ENCODE measurements at places on chromosomes 4 and X.

DNA sequence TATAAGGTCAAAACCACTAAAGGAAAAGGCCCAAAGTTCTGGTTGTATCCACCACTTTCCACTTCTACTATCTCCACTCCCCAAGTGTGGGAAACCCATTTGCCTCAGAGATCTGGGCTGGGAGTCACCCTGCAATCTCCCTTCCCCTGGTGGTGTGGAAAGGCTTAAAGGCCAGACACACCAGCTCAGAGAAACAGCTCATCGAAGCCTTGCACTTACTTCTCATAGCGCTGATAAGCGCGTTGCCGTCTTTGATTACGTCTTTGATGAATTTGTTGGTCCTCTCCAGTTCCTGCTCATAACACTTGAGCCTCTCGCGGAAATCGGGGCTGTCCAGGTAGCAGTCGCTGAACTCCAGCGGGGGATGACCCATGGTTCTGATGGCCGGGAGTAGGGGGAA, 647 bp downstream of the OPHN1 start:
- no peak for DNase-seq

- DNase-seq: no peak
Measured at GRCh38 chr4:184674011-184674410, 24.5 kb downstream of the PRIMPOL start.

- no peak for DNase-seq
Measured at GRCh38 chrX:132561483-132561882, 72.6 kb upstream of the MBNL3 start.

- no peak for DNase-seq
Measured at GRCh38 chrX:71067712-71068043, 456 bp downstream of the SNX12 start.

GRCh38 chr4:84502955-84503373, 3.9 kb upstream of the NKX6-1 start:
- DNase-seq: no peak

DNA sequence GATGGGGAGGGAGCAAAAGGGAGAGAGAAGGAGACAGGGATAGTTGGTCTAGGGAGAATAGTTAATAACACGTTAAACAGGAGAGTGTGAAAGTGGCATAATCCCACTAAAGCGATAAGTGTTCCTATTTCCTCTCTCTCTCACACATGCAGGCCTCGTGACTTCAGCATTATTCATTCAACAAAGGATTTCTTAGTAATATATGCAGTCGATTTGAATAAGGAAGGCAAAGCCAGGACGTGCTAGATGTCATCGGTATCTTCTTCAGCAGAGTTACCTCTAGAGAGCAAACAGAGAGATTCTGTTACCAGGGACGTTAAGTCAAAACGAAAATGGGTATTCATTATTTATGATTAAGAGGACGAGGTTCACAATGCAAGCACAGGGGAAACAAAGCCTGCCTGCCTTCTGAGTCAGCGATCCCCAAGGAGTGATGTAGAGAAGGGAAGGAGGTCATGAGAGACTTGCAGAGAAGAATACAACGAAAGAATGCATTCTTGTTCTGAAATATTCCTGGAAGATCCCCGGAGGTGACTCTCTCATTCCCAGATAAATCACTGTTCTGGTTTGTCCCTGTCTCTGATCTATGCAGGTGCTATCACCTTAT, 1048.4 kb downstream of the NLGN4X start:
- DNase-seq: no peak

DNA sequence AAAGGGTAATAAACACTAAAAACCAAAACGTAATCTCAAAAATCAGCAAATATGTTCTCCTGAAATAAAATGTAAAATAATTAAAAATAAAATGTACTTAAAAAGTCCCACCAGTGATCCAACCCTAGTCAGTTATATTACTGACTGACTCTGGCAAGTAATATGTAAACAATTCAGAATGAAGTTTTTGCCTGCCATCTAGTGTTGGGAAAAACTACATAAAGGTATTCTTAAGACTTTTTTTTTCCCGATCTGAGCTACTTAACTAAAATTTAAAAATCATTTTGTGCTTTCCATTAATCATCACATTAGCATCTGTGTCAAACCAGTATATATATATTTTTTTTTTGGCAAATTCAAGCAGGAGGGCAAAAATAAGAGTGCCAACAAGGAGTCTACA, 24.0 kb downstream of the RCHY1 start:
- DNase-seq: no peak

DNA sequence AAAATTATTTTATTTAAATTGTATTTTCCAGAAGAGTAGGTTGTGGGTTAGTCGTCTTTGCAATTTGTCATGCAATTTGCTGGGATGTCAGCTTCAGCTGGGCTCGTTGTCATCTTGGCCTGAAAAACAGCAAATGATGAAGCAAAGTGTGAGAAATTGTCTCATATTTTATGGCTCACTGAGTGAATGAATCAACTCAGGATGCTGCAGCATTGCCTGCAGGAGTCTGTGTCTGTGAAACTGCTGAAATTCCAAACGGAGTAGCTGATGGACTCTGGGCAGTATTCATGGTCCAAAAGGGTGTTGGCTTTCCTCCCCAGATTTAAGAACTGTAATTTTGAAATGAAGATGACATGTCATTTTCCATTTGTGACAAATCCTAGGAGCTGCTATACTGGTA, 37.2 kb downstream of the CXCL8 start:
- no peak for DNase-seq

DNA sequence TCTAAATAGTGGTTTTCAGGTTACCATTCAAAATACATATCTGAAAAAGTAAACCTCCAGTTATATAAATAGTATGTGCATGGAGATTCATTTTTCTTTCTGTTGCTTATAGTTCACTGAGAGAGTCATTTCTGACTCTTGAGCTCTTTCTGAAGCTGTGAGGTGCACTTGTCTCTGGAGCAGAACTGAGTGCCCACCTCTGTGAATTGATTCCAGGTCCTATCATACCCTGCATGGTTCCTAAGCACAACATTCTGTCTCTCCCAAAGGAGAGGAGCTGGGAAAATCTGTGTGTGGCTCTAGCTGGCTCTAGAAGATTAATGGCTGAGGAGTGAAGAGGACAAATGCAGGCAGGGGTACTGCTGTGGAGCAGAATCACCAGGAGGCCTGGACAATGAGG, 161.6 kb upstream of the HCCS start:
- DNase-seq: no peak

GRCh38 chr4:153706519-153706918, 22.4 kb downstream of the TLR2 start:
- DNase-seq: no peak

GRCh38 chr4:169120624-169121023, 110.6 kb upstream of the CBR4 start:
- peak; percentile 70 for DNase-seq

DNA sequence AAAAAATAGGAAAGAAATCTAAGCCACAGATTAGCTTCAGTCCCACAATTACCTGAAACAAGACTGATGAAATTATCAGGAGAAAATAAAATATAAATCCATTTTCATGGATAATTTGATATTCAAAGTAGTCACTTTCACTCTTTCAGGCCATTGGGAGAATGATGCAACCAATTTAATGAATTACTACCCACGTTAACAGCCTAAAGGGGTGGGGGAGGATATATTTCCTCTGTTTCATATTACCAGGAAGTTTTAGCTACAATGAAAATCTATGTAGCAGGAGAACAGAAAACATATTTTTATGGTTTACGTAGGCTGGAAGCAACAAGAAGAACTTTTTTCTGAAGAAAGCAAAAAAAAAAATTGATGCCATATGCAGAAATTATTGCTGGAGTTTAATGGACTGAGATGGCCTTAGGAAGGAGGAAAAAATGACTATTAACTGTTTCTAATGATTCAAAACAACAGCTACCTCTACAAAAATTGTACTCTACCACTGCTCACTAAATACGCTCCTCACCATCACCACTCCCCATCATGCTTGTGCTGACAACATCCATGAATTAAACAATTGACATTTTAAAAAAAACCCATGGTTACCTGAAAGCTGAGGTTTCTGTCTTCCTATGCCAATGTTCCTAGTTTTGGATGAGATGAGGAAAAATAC, 100.9 kb downstream of the CXXC4 start:
- peak; percentile 5 for DNase-seq

DNA sequence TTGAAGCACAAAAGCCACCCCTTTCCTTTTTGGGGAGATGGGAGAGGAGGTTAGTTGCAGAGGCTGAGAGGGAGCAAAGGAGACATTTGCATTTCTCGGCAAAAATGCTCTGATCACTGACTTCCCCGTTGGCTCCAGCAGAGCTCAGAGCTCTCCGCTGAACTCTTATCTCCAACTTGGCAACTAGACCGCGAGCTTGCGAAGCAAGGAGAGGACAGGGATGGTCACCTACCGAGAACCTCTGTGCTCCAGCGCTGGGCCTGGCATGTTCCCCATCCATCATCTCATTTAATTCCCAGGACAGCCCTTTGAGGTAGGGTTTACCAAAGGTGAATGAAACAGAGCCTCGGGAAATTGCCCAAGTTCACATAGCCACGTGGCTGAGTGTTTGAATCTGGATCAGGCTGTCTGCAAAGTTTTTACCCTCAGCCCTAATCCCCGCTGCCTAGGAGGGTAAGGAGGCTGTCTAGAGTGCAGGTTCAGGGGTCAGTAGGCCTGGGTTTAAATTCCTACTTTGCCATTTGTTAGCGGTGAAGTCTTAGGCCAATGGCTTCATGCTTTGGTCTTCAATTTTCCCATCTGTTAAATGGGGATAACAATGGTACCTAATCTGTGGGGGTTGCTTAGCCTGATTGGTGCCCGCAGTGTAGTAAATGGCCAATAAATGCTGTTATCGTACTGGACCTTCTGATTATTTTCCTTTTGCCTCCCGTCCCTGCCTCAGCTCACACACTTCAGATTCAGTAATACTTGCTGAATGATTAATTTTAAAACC, 3.8 kb upstream of the CITED1 start:
- DNase-seq: no peak

GRCh38 chr4:2417226-2417764, 1.1 kb downstream of the ZFYVE28 start:
- no peak for DNase-seq

GRCh38 chr4:163536091-163536490, 41.6 kb downstream of the TMA16 start:
- no peak for DNase-seq

GRCh38 chr4:153060196-153060595, 124.1 kb downstream of the FHDC1 start:
- DNase-seq: no peak

GRCh38 chr4:99411041-99411440, 24.1 kb downstream of the ADH7 start:
- DNase-seq: no peak

- no peak for DNase-seq
Measured at GRCh38 chrX:139776599-139776998, 68.6 kb upstream of the MCF2 start.

DNA sequence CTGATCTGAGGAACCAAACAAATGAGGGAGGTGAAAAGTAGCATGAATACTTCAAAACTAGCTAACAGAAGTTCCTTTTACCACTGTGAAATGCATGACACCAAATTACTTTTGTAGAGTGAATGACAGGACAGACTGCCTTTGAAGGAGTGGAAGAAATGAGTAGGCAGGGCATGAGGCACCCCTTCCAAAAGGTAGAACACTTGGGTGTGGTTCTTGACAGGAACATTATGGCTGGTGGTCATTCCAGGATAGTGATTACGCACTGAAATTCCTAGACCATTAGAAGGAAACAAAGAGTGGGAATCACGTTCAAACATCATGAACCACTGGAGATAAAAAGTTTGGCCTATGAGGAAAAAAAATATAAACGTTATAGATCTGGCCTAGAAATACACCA, 4.9 kb downstream of the HUWE1 start:
- no peak for DNase-seq

DNA sequence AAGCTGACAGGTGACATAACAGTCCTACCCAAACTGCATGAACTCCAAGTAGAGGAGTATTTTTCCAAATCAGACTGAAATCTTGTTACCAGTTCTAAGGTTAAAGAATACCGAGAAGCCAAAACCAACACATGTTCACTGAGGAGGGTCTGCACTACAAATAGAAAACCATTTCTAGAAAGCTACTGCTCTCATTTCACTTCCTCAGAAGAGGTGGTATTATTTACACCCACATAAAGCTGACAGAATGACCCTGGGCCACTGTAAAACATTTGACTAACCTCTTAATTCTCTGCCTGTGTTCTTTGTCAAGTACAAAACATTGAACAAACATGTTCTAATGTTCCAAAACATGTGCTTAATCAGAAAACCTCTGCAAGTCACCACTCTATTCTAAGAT, 95.8 kb downstream of the IQCM start:
- no peak for DNase-seq

DNA sequence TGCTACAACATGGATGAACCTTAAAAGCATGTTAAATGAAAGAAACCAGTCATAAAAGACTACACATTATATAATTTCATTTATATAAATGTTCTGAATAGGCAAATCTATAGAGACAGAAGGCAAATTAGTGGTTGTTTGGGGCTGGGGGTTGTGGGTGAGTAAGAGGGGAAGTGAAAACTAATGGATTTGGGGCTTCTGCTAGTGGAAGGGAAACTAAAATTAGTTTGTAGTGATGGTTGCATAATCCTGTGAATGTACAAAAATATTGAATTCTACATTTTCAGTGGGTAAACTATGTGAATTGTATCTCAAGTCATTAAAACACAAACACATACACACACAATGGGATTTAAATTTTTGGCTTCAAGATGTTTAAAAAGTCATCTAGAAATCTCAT, 25.4 kb upstream of the LIMCH1 start:
- no peak for DNase-seq

- DNase-seq: no peak
Measured at GRCh38 chr4:2937146-2937857, 25.9 kb downstream of the NOP14 start.

DNA sequence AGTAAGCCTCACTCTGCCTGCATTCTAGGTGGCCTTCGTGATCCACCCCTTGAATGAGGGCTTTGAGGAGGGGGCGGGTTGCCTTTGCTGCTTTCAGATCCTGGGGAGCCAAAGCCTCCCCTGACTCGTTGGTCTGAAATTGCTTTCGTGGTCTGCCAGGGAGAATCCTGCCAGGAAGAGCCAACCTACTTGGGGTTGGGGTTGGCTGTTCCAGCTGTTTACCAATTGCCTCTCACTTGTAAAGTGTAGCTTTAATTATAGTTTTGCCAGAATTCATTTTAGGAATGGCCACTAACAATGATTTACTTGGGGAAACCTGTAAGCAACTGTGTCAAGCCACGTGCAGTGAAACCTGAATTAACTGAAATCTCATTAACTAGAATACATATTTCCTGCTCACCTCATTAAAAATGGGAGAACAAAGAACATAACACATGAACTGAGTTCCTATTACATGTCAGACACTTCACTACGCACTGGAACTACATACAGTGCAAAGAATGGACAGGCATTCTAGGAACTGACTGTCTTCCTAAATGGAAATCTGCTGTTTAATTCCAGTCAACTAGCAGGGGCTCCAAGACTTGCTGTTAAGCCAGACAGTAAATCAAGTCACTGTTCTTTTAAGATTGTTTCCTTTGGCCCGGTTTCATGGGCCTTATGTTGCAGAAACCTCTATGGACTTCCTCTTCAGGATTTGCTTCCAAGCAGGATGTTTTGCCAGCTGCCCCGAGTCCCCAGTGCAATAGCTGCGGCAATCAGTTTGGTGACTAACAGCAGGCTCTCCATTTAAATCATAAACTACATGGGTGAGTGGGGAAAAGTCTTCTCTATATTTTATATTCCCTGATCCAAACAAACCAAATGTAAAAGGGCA, 16.4 kb upstream of the NKRF start:
- no peak for DNase-seq
